ENCODE measurements at places on chromosomes 2 and 18.
A peak's percentile ranks its signal among the peaks of the same experiment; 100 is the strongest.

- no peak for DNase-seq
Measured at GRCh38 chr2:235444101-235444597, 49.7 kb upstream of the AGAP1 start.

GRCh38 chr2:171469176-171469575, 35.1 kb downstream of the DCAF17 start:
- DNase-seq: peak; percentile 28

GRCh38 chr18:59264651-59265245, 8.5 kb downstream of the RAX start:
- DNase-seq: no peak

- no peak for DNase-seq
Measured at GRCh38 chr2:240585101-240585500, 1.4 kb upstream of the CAPN10 start.

DNA sequence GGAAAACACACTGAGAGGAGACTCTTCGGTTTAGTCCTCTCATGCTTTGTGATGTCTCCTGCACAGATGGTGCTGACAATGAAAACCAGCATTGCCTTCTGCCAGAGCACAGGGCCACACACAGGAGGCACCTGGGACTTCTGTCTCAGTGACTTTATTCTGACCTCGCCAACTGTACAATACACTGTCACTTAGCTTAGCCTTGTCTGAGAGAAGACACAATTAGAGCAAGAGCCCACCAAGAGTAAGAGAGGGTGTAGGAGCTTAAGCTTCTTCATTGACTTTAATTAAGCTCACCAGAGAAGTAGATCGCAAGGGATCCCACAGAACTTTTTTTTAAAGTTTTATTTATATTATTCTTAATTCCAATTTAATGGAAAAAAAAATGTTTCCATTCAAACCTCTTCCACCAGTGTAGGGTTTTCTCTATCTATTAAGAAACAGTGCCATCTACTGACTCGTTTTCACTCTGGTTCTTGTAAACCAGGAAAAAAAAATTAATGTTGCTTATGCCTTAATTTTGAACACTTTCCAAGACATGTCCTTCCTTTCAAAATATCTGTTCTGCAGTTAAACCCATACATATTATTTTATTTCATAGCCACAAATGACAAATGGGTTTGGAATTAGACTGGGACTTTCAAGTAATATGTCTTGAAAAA, 42.4 kb upstream of the DDX18 start:
- DNase-seq: peak; percentile 23

GRCh38 chr2:65340898-65341681, 91.3 kb downstream of the SPRED2 start:
- DNase-seq: no peak

- no peak for DNase-seq
Measured at GRCh38 chr2:8550481-8550880, 131.4 kb upstream of the ID2 start.

DNA sequence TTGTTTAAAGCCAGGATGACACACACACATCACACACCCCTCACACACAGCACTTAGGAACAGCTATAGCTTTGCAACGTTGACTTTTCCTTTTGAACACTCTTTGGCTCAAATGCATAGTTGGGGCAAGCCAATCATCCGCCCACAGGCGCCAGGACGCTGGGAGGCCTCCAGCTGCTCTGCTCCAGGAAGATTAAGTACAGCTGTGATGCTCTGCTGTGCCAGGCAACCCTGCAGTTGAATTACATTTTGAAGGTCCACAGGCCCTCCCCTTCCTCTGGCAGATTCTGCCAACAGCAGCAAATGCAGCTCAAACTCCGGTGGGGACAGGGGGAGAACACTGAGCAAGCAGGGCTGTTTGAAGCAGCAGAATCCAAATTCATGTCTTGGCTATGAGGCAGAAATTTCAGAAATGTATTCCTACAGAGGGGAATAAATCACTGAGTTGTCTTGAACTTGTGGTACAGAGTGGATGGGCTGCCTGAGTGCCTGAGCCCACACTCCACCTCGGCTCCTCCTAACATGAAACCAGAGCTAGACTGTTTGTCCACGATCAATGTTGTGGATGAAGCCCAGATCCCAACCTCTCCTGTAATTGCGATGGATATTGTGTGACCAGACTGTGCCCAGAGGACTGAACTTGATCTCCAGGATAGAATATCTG, 86.5 kb upstream of the PPP1CB start:
- peak; percentile 94 for DNase-seq

DNA sequence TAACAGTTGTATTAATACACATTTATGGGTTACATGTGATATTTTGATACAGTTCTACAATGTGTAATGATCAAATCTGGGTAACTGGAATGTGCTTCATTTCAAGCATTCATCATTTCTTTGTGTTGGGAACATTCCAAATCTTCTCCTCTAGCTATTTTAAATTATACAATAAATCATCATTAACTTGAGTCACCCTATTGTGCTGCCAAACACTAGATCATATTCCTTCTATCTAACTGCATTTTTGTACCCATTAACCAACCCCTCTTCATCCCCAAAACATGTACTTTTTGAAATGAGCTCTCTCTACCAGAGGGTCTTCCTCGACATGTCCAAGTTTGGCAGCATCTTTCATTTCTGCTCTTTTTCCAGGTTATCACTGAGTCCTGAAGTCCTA, 81.1 kb upstream of the TTC39C start:
- peak; percentile 73 for DNase-seq

DNA sequence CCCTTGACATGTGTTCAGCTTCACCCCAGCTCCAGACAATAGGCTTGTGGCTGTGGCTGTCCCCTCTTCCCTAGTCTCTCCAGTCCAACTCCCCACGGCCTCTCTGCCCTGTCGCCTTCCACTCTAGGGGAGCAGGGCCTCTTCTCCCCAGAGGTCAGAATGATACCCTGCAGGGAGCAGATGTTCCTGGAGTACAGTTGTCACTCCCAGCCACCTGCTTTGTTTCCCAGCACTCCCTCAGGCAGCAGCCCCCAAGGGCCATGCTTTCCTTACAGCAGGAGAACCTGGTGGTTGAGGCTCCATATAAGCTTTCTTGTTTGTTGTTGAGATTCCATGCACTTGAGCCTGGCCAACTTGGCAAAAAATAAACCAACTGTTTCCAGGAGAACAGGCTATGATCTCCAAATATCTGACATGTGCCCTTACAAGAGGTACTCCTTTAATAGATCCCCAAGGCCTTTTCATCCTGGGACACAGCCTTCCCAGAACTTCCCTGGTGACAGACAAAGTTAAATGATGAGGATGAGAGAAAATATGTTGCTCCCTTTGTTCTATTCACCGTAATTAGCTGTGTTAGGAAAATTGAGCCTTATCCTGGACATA, 45.1 kb downstream of the DPYSL5 start:
- DNase-seq: no peak

DNA sequence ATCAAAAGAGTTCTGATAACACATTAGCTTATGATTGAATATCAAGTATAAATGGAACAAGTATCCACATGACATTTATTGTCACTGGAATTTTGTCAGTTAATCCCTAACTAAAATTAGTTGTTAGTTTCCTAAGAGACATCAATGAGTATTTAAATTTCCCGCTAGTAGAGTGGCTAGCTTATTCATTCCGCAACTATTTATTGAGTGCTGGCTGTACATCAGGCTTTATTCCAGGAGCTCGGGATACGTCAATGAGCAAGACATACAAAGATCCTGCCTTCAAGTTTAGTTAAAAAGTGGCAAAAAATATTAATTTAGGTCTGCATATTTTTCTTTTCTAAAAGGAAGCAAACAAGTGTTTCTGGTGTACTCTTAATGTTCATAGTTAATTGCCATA, 59.3 kb downstream of the PRKRA start:
- DNase-seq: no peak

DNA sequence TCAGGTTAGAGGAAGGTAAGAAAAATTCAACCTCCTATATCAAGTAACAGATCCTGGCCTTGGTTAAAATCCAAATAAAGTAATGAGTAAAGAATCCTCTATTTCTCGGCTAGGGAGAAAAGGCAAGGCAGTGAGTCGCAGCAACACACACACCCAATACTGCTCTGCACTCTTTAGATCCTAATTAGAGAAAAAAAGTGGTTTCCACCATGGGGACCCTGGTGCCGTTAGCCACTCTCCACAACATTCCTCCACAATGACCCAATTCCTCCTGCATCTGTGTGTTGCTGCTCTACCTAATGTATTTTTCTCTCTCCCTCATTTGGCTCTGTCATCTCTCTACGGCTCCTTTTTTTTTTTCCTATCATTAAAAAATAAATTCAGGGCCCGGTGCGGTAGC, 462.7 kb downstream of the METTL4 start:
- peak; percentile 85 for DNase-seq

- peak; percentile 26 for DNase-seq
Measured at GRCh38 chr18:71529703-71530303, 1014.3 kb downstream of the CBLN2 start.

- no peak for DNase-seq
Measured at GRCh38 chr2:111222204-111222866, 101.6 kb downstream of the BCL2L11 start.

DNA sequence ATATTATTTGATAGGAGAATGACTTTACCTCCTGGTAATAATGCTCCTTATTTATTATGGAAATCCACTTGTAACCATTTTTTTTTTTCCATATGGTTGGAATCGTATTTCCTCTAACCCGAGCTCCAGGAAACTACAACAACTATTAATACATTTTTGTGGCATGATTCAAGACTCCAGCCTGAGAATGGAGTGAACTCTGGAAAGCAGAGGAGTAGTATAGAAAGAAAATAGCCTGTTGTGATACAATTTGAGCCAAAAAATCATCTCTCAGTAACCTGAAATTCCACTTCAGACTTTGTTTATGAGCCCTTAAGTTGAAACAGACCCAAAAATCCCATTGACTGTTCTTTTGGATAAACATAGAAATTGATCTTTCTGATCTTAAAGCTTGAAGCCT, 921.1 kb downstream of the SOCS6 start:
- no peak for DNase-seq

DNA sequence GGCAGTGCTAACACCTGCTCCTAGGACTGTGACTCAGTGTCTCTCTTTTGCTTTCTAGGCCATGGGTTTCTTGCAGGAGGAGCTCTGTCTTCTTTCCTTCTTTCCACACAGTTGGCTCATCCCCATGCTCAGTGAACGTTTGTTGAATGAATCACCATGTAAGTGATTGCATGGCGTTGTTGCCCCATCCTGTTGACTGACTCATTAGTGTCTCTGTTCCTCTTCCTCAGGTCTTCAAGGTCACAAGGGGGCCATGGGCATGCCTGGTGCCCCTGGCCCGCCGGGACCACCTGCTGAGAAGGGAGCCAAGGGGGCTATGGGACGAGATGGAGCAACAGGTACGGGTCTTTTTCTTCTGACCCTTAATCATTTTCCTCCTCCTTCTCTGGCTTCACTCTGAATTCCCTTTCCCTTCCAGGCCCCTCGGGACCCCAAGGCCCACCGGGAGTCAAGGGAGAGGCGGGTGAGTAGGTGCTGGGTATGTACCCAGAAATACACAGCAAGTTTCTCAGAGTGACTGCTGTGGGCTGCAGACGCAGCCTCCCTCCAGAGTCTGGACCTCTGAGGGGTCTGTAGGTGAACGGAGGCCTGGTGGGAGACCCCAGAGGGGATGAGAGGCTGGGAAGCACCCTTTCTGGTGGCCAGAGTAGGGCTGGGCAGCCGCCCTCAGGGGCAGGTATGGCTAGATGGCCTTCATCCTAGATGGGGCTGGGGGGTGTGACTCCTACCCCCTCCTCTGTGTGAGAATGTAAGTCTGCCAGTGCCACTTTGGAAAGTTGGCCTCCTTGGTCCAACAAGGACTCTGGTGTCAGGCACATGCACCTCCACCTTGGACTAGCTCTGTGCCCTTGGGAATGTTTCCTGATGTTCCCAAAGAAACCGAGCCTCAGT, 32.4 kb downstream of the MARCO start:
- DNase-seq: peak; percentile 50

GRCh38 chr18:43702399-43702798, 425.1 kb upstream of the SYT4 start:
- DNase-seq: no peak

GRCh38 chr2:38121481-38121880, 45.5 kb upstream of the CYP1B1 start:
- no peak for DNase-seq

- no peak for DNase-seq
Measured at GRCh38 chr2:109154226-109154625, 25.2 kb downstream of the SH3RF3 start.

DNA sequence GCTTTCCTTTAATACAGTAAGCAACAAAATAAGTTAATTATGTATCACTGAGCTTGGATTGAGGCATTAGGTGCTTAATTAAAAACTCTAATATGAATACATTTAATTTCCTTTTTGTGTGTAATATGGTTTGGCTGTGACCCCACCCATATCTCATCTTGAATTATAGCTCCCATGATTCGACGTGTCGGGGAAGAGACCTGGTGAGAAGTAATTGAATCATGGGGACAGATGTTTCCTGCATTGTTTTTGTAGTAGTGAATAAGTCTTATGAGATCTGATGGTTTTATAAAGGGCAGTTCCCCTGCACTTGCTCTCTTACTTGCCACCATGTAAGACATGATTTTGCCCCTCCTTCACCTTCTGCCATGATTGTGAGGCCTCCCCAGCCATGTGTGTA, 325.4 kb upstream of the CDH7 start:
- DNase-seq: no peak
